ENCODE measurements at places on chromosomes 7 and 10.

- no peak for DNase-seq
Measured at GRCh38 chr10:101085846-101086245, 24.1 kb downstream of the KAZALD1 start.

DNA sequence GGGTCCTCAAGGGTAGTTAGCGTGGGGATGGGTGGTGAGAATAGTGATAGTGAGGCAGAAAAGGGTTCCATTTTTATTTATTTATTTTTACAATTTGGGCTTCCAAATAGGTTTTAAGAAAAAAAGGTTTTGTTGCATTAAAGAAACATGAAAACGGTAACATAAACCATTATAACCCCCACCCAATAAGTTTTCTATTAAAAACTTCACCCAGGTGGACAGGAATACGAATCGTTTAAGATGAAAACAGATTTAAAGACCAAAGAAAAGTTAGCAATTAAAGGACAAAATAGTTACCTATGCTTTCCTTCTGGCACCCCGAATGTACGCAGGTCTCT is 78.7 kb downstream of the ZFAND4 start:
- DNase-seq: no peak

DNA sequence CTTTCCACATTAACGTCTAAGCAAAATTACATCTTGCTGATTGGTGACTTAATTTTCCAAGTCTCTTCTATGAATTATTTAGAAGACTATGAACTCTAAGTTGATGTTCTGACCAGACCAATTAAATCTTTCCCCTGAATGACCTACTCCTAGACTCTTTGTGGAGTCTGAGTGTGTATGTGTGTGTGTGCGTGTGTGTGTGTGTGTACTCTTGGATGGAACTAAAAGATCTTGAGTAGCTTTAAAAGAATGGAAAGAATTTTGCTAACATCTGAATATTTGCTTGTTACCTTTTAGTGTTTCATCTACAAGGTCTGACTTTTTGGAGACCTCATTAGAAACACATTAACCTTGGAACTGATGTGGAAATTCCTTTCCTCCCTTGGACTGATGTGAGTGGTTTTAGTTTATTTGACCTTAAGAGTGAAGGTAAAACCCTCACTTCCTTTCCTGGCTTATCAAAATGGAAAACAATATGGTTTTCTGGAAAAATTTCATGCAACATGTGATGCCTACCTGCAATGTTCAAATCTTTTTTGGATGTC is 257.1 kb downstream of the GATA3 start:
- no peak for DNase-seq

DNA sequence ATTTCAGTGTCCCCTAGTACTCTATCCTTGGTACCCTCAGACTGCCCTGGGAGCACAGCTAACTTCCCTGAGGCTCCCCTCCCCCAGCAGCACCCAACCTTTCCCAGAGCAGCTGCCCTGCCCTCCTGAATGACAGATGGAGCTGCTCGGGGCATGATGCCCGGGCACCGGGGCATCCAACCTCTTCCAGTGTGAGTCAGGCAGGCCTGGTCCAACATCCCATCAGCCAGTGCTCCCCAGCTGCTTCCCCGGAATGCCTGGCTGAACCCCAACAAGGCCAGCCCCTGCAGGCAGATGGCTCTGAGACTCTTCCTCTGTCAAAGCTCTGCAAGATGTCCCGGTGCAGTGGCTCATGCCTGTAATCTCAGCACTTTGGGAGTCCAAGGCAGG is 11.9 kb upstream of the TSPAN15 start:
- no peak for DNase-seq

- no peak for DNase-seq
Measured at GRCh38 chr10:60976687-60977086, 32.7 kb upstream of the RHOBTB1 start.

DNA sequence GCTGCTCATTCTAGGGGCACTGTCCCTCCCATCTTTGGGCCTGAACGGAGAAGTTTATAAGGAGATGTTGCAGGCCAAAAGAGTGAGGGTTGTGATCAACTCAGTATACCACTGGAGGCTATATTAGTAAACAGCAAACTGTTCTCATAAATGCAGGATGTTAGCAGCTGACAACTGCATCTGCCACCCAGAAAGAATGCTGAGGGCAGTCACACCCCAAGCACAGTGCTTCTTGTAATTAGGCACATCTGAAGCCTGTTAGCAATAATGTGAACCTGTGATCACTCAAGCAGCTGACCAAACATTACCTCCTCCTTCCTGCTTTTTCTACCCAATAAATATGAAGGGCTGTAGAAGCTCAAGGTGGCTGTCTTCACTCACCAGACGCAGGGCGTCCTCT is 38.4 kb upstream of the ZNF138 start:
- DNase-seq: no peak

DNA sequence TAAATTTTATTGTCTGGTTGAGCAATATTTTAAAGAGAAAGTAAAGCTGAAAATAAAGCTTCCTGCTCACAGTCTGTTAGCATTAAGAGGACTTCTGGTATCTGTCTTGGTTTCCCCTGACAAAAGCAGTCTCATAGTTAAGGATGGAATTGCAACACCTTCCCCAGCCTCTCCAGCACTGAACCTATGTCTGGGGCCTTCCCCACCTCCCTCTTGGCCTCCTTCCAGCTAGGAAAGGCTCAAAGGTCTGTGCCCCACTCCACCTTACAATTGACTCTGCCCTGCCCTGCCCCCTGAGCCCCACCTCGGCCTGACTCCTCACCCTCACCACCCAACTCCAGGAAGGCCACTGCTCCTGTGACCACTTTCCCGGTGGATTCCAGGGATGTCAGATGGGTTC is 33.2 kb downstream of the COL17A1 start:
- DNase-seq: no peak

- DNase-seq: no peak
Measured at GRCh38 chr10:101565936-101566332, 22.1 kb downstream of the POLL start.

GRCh38 chr10:122273966-122274545 is 3.0 kb downstream of the BTBD16 start:
- DNase-seq: no peak

DNA sequence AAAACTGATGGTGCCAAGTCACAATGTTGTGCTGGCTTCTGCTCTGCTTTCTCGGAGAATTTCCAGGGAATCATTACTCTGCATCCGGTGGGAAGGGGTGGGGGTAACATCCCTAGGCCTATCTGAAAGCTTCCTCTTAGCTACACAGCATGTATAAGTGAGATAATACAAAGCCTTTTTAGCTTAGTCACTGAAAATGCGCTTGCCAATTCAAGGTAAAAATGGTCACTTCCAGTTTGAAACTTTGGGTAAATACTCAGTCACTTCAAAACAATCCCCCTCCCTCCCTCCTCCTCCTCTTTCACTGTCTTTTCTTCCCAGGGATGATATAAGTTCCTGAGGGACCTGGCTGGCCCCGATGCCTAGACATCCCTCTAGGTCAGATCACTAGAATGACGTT is 57.3 kb upstream of the APBB1IP start:
- no peak for DNase-seq

DNA sequence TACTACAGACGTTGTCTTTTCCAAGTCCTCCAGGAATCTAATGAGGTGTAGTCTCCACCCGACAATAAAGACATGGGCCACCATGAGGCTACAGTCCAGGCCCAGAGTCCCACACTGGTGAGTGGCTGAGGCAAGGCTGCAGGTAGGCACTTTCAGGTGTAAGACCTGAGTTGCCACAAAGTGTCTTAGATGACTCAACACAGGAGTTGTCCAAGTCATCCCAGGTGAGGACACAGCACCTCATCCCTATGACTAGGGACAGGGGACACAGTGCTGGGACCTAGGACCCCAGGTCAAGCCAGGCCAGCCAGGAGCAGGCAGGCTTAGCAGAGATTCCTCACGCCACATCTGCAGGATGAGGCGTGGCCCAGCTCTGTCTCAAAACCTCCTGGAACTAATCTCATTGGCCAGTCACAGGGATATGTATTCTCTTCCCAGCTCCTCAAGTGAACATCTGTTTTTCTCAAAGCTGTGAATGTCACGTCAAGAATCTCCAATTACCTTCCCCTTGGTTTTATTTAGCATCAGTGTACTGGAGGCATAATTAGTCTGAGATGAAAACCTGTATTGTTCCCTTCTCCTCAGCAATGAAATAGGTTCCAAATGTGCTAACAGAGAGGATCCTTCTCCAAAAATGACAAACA is 254.6 kb downstream of the GRID1 start:
- no peak for DNase-seq

DNA sequence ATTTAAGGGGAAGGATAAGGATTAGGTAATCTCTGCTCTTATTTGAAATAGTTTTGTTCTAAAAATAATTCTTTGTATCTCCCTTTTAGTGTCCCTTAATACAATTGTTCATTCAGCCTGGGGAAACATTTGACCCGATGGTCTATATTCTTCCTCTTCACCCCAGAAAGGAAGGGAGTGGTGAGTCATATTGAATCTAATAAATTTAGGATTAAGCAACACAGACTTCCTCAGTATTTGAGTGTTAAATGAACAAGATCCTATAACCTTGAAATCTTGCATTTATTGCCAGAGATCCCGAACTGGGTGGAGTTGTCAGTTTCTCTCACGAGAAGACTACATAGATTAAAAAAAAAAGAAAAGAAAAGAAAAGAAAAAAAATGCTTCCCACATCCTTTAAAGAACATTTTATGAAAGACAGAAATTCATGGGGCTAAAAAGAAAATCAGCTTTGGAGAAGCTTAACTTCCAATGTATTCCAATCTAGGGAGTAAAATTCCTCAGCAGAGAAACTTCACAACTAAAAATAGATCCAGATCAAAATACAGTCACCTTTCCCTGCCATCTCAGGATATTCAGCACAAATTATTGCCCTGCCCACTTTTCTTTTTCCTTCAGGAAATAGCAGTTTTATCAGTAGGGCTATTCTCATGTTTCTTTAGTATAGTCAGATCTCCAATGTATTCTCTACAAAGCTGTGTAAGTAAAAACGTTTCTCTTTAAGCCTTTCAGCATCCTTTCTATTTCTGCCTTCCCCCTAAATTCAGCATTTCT is 82.2 kb downstream of the SEMA3D start:
- no peak for DNase-seq

GRCh38 chr7:44794331-44794730 is 2.1 kb upstream of the PPIA start:
- DNase-seq: no peak

DNA sequence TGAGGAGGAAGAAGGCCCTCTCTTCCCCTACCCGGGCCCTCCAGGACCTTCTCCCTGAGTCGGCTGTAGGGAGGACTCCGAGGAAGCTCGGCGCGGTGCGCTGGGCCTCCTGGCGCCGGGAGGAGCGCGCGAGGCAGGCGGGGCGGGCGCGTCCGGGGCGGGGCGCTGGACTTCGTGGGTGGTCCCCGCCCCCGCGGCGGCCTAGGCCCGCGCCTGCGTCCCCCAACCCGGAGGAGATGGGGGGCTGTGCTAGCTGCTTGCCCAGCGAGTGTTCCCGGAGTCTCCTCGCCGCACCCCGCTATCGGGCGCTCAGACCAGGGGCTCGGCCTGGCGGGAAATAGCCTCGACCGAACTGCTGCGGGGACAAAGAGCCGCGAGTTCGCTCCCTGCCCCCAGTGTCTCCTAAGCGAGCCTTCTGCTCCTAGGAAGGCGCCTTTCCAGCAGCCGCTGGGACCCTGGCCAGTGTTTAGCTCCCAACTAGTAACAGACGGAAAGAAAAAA is 19.2 kb upstream of the SMO start:
- no peak for DNase-seq

DNA sequence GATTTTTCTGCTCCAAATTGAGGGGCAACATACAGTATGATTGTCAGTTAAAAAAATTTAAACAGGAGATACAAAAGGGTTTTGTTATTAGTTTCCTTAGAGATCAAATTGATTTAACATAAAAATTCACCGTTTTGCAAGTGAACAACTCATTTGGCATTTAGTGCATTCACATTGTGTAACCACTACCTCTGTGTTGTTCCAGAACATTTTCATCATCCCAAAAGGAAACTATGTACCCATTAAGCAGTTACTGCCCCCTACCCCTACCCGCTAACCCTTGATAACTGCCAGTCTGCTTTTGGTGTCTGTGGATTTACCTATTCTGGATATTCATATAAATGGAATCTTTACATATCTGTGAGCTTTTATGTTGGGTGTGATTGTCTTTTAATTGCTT is 3.1 kb downstream of the ZRANB1 start:
- no peak for DNase-seq

DNA sequence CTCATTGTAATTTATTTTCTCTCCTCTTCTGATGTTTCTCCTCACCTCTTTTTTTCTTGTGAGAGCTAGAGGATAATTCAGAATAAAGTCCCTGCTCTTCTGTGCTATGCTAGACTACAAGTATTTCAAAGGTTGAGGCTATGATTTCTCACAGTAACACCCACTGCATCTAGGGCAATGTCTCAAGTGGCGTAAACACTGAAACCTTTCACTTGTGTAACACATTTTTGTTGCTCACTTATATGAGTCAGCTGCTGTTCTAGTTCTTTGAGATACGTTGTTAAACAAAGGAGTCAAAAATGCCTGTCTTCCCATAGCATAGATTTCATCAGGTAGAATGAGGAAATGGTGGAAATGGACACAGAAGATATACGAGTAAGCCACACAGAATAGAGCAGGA is 305.1 kb upstream of the PITRM1 start:
- DNase-seq: no peak

GRCh38 chr10:110629680-110630191 is 14.4 kb upstream of the RBM20 start:
- no peak for DNase-seq

DNA sequence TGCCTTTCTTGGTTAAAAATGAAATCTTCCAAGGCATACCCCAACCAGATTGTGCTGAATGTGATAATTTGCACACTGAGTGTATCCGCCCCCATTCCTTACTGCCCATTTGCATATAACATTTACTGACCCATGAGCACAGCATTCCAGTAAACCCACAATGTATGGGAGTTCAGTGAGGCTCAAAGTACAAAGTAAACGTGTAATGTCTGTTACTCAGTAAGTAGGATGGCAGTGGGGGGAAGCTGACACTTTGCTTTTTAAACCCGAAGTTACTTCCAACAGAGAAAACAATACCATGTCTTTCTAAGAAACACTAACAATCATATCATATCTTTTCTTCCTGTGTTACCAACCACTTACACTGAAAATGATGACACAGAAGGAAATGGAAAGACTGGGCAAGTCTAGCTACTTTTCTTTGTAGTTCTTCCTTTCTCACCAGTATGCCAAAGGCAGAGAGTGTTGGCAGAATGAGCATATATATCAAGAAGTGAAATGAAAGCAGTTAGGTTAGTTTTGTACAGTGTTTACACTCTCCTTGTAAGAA is 27.1 kb upstream of the SOSTDC1 start:
- no peak for DNase-seq

- DNase-seq: no peak
Measured at GRCh38 chr7:80215734-80216133, 81.1 kb downstream of the GNAI1 start.

Measured in T-cell (primary cell).